ENCODE measurements at places on chromosomes 11 and 22.

DNA sequence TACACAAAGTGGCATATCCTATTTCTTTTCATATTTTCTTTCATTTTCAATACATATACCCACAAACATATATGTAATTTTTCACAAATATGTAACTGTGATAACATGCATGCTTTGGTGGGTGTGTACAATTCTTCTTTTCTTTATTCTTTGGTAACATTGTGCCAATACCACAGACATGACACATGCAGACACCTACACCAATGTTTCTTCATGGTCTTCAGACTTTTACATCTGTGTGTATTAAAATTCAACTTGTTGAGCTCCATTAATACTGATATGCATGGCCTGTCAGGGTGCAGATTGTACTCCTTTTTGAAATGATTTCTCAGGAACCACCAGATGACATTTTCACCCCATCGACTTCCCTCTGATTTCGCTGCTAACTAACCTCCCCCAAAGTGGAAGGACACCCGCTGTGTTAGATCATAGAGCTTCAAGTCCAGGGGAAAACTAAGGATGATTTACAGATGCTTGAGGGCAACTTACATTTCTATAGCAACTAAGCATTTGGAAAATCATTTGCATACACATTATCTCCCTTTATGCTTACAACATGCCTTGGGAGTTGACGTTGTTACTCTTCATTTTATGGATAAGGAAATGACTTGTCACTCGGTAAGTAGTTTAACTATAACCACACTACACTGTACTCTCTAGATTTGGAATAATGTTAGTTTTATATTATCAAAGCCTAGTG is 10.5 kb upstream of the PANX3 start:
- DNase-seq, result no peak

DNA sequence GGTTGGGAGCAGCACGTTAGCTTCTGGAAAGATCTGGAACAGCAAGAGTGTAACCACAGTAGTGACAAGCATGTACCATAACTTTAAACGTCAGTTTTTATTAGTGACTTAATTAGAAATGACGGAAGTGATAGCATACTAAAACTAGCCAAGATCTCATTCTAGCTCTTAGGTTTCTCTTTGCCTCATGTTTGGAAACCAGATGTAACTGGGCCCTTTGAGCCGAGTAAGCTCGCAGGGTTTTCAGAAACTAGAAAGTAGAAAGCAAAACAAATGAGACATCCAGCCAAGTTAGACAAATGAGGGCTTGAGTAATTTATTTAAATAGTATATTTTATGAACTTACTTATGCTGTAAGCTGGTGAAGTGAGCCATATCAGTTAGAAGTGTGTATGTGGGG is 40.2 kb upstream of the SLC5A12 start:
- DNase-seq, result no peak

DNA sequence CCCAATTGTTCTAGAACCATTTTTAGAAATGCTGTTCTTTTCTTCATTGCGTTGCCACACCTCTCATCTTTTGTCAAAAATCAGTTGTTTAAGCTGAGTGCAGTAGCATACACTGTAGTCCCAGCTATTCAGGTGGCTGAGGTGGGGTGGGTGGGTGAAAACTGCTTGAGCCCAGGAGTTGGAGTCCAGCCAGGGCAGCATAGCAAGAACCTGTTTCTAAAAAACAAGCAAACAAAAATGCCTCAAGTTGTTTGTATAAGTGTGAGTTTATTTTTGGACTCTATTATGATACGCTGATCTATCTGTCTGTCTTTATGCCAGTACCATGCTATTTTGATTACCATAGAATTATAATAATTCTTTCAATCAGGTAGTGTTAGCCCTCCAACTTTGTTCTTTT is 62.5 kb upstream of the RRM1 start:
- DNase-seq, result no peak

DNA sequence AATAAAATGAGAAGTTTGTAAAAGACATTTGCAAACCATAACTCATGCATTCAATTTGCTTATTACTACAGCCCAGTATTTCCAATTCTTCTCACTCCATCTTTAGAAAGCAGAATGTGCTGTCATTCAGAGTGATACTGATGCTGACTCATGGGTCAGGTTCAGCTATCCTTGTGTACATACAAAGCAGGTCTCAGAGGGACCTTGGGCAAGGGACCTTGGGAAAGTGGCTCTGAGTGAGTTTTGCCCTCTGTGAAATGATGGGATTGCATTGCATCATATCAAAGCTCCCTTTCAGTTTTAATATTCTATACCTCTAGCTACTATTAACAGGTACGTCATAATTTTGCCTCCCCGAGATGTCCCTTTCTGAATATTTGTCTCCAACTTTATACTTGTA is 848.7 kb downstream of the OPCML start:
- DNase-seq, result no peak

- no peak for DNase-seq
Observed at GRCh38 chr11:15673408-15673831, 558.7 kb downstream of the INSC start.

DNA sequence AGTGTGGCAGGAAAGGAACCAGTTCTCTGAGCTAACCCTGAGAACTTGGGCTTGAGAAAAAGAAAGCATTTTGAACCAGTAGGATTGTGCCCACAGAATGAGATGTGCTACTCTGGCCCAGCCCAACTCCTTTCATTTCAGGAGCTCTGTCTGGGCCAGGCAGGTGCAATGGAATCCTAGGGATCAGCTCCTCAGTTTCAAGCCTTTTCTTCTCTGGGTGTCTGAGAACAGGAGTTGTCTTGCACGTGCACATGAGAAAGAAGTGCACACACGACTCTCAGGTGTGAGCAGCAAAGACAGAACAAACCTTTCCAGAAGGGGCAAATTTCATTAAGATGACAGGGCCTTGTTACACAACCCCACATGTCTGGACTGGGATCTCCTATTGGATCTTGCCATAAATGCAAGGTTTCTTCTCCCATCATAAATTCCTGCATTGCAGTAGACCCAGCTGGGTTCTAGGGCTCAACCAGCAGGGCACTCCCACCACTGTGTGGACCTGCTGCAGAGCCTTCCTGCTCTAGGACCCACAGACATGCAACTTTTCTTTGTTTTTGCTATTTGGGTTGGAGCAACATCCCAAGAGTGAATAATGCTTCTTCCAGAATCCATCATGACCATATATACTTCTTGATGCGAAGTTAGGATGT is 24.5 kb upstream of the GGTLC2 start:
- DNase-seq, result no peak

- peak; percentile 72 for DNase-seq
Observed at GRCh38 chr11:122696662-122697061, 41.1 kb downstream of the UBASH3B start.

- peak; percentile 47 for DNase-seq
Observed at GRCh38 chr11:31106968-31107576, 262.5 kb downstream of the DCDC1 start.

DNA sequence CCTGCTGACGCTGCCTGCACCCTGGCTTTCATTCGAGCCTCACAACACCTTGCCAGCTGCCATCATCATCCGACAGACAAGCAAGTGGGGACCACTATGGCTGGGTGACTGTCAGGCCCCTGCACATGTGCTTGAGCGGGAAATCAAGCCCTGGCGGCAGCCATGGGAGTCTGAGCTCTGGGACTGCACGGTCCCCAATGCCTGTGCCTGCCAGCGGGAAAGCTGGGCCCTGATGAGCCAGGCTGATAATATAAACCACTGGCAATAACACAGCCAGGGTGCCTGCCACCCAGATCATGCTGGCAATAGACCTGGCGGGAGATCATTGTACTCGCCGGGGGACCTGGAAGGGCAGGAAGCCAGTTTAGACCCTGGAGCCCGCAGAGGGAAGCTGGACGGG is 2.5 kb downstream of the FGF3 start:
- no peak for DNase-seq

DNA sequence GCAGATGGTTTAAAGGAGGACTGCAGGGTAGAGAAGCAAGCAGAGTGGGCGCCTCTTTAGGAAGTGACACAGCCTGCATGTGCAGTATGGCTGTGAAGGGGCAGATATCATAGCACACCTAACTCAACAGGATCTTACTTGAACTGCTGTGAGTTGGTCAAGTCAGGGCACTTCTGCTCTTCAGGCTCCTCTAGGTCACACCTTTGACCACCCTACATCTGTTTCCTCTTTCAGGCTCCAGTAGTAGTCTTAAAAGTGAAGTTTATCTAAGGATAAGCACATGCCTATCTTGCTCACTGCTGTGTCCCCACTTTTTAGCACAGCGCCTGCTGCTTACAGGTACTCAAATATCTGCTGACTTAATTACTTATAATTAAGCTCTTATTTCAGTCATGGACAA is 6.5 kb downstream of the MRPL16 start:
- DNase-seq, result no peak

GRCh38 chr11:117995472-117995871 is 9.3 kb downstream of the IL10RA start:
- DNase-seq, result no peak

DNA sequence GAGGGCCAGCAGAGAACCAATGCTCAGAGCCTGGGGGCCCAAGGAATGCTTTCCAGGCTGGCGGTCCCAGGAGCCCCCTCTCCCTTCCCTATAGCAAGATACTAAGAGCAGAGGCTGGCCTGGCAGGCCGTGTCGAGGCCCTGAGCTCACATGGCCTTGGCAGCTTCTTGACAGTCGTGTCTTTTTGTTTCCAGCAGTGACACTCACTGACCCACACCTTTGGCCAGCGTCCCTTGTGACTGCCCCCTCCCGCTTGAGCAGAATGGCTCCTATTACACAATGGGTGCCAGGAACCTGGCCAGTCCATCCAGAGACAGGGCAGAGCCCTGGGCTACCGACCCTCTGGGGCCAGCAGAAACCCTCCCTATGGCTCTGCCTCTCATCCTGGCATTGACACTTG is 6.4 kb upstream of the CCND1 start:
- no peak for DNase-seq

DNA sequence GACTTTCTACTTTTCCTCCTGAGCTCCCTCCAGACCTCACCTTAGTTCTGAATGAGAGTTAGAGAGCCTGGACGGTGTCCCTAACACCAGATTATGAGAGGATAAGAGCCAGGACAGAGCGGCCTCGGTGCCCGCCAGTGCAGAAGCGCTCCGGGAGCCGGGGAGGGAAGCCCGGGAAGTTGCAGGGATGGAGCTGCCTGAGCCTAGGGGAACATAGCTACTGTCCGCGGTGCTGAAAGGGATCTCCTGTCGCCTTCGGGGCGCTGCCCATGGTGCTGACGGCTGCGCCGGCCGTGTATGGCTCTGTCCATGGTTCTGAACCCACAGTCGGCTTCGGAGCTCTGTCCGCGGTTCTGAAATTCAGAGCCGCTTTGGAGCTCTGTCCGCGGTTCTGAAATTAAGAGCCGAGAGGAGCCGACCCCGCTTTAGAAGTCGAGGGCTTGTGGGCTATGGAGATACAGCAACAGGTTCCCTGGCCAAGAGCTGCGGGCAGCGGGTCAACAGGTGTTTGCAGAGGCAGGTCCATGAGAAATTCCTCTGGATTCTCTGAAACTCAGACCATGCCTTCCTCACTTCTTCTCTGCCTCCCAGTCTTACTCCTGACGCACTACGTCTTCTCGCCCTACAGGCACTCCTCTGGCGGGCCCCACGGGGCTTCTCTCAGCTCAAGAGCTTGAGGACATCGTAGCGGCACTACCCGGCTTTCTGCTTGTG is 814 bp downstream of the NPAS4 start:
- DNase-seq, result peak; percentile 85

GRCh38 chr11:100593291-100593690 is 93.8 kb upstream of the ARHGAP42 start:
- DNase-seq, result no peak

DNA sequence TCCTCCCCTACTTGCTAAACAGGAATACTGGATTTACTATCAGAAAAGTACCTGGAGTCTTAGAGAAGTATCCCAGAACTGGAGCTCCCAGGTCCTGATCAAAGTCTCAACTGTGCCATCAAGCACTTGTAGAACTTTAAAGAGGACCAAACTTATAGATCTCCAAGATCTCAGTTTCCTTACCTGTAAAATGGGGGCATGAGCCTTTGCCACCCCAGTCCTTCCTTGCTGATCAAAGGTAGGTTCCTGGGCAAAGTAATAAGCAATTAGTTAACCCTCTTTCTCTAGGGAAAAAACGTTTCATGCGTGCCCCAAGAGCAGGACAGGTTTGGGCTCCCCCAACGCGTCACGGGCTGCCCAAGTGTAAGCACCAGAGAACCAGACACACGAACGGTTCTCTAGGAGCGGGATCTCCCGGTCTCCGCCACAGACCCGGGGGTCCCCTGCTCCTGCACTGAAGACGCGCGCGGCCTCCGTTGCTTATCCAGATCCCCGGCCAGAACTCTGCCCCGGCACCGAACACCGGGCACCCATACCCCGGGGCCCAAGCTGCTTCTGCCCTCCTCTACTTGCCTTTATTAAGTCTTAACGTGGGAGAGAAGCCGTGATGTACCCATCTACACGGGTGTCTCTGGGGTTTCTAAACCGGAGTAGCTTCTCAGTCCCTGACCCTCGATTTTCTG is 505 bp downstream of the ZNF214 start:
- DNase-seq, result no peak

DNA sequence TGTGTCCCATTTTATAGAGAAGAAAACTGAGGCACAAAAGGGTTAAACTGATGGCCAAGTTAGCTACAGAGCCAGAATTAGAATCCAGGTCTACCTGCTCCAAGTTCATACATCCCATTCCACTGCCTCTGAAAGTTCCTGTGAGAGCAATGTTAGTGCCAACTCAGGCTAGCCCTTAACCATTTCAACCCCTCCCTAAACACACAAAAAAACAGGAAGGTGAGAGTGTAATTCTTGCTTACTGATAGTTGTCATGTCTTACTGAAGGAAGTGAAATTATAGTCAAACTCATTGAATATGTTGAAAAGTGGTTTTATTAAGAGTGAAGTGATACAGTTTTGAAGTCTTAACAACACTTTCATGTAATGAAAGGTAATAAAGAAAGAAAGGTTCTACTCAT is 2.9 kb upstream of the E2F8 start:
- DNase-seq, result no peak

GRCh38 chr11:123228496-123229163 is 33.6 kb upstream of the CLMP start:
- no peak for DNase-seq

GRCh38 chr22:48871176-48871840 is 956.4 kb downstream of the BRD1 start:
- DNase-seq, result no peak

- DNase-seq, result no peak
Observed at GRCh38 chr22:28172892-28173670, 254.0 kb upstream of the PITPNB start.

Data from stimulated activated CD4-positive, alpha-beta T cell treated with anti-CD3 and anti-CD28 coated beads, Interleukin-1b, Interleukin-23, amount 100 ng/mL, for 48 hours (primary cell).